ENCODE measurements at places on chromosomes 5 and 9. TPM values are rescaled to one million over a fixed set of nuclear protein-coding genes. Genes with fewer than 3 reads are reported as not detected.

- no peak for DNase-seq
Observed at GRCh38 chr5:73507062-73507461, 8.8 kb downstream of the BTF3 start.

GRCh38 chr9:124218438-124218982 is 39.2 kb upstream of the NEK6 start:
- DNase-seq, result peak; percentile 80

GRCh38 chr5:16812911-16813310 is 123.2 kb downstream of the MYO10 start:
- DNase-seq, result peak; percentile 54

- DNase-seq, result no peak
Observed at GRCh38 chr9:120442308-120442995, 137.5 kb downstream of the CDK5RAP2 start.

Gene CER1
- not detected for total RNA-seq

Gene CCL21
- 27.3 TPM for total RNA-seq

Gene ENTREP1
- total RNA-seq, result 1.7 TPM

Gene FCN2
- not detected for total RNA-seq
